ENCODE measurements at places on chromosomes 12 and 14.

DNA sequence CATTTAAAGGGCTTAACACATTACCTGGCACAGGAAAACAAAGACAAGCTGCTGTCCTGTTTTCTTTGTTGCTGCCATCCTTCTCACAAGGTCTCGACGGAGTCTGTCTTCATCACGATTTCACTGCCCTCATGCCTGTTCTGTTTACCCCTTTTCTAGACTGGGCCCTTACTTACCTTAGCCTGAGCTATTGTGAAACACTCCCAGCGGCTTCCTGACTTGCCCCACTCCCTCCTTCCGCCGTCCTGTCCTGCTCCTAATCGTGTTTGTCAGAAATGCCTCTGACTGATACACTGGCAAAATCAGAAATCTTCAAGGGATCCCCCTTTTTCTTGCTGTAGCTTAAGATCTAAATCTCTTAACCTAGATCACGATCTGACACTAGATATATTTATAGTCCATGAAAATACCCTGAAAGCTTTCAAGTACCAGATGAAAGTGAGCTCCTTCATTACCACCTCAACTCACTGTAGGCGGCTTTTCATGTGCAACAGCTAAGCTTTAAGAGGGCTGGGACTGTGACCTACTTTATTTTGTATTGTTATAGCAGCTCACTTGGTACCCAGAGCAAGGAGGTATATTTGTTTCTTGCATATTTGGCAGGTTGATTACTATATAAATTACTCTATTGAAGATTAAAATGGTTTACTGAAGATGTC is 32.1 kb downstream of the TECPR2 start:
- DNase-seq: no peak

- DNase-seq: no peak
These were observed 4.3 kb downstream of the TGM1 start for GRCh38 chr14:24258548-24259265.

DNA sequence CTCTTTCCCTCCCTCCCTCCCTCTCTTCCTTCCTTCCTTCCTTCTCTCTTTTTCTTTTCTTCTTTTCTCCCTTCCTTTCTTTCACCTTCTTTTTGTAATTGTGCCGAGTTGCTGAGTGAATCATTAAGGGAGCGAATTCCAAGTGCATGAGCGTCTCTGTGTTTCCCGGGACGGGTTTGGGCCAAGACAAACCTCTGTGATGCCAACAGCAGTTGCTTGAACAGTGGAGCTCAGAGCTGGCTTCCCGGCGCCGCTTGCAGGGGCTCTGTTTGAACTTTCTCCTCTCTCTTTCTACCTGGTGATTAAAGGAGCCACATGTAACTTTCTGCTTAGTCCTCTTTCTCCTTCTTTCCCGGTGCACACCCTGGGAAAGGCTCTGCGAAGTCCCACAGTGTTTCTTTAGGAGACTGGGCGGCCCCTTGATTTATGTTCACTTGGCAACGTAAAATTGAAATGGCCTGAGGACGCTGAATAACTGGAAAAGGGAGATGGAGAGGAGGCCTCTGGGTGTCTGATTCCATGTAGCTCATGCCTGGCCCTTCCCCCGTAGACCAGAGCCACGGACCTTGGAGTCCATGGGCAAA is 33.7 kb upstream of the MAP1LC3B2 start:
- no peak for DNase-seq

DNA sequence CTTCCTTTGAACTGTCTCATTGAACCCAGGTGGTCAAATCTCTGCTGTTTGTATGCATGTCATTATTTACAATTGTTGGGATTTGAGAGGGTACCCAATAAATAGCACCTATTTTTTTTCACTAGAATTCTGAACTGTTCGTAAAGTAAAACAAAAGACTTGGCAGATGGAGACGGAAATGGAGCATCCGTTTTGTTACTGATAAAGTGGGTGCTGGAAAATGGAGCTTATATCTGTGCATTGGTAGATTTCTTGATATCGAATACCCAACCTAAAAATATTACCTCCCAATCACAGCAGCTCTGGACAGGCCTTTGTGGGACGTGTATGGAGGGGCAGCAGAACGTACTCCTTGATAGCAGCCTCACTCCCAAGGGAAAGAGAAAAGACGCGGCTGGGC is 224.4 kb downstream of the C12orf75 start:
- DNase-seq: no peak

GRCh38 chr12:119672194-119672593 is 4.3 kb downstream of the PRKAB1 start:
- DNase-seq: no peak
